ENCODE measurements at places on chromosomes 3 and 15. TPM values are rescaled to one million over a fixed set of nuclear protein-coding genes. Genes with fewer than 3 reads are reported as not detected.

- no peak for ATAC-seq
Measured at GRCh38 chr15:53549697-53550305, 209.7 kb downstream of the WDR72 start.

GRCh38 chr3:196981657-196982056 lies 13.0 kb upstream of the PIGZ start:
- ATAC-seq: no peak

GRCh38 chr3:189778340-189778950 lies 147.3 kb downstream of the TP63 start:
- peak; percentile 38 for ATAC-seq

GCSAM gene
- total RNA-seq: 13.5 TPM

CASR gene
- total RNA-seq: 3.9 TPM

GRCh38 chr15:44882499-44882968 lies 74.0 kb upstream of the TERB2 start:
- peak; percentile 96 for ATAC-seq

AADACL2 gene
- total RNA-seq: not detected

SCN11A gene
- 0.22 TPM for total RNA-seq

XCR1 gene
- 0.04 TPM for total RNA-seq
